ENCODE measurements at places on chromosomes 2 and 18.

- no peak for DNase-seq
- no peaks in the 10 kb centered on the region for H3K36me3 ChIP-seq
- no peak overlapping the region for H3K4me3 ChIP-seq
- no peaks in the 10 kb centered on the region for H3K4me1 ChIP-seq
- H3K27ac ChIP-seq, result no peak overlapping the region
Measured at GRCh38 chr2:122100756-122101155, 345.3 kb downstream of the TSN start.

GRCh38 chr2:179137200-179137759, 87.3 kb upstream of the CCDC141 start:
- no peaks in the 10 kb centered on the region for H3K27me3 ChIP-seq
- no peak for DNase-seq
- H3K4me3 ChIP-seq, result no peak overlapping the region
- no peaks in the 10 kb centered on the region for H3K4me1 ChIP-seq
- no peak overlapping the region for H3K27ac ChIP-seq

DNA sequence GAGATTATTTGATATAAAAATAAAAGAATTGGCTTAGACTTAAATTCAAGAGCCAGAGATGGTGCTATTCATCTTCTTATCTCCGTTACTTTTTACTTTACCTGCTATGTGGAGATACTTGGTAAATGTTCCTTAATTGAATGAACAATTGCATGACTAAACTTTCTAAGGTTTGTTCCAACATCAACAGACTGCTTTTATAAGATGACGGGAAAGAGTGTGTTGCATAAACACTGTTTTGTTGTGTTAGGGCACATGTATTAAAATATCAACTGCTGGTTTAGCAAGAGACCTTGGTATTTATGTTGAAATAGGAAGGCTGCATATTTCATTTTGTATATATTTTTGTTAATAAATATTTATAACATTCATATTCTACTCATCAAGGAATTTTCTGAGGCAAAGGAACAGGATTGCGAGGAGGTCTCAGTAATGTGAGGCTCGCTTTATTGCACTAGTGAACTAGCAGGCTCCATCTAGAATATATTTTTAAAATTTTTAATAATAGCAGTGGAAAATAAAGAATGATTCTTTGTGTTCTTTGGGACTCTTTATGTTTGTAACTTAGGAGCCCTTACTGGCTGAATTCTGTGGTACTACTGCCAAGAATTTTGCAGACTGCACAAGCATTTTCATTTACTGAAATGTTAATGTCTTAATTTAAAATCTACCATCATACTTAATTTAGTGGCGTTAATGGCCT, 10.7 kb upstream of the NFE2L2 start:
- H3K4me3 ChIP-seq, result no peak overlapping the region
- H3K27ac ChIP-seq, result no peak overlapping the region
- no peak for DNase-seq
- no peaks in the 10 kb centered on the region for H3K36me3 ChIP-seq
- H3K27me3 ChIP-seq, result no peaks in the 10 kb centered on the region

GRCh38 chr2:190698895-190699294, 50.0 kb downstream of the NAB1 start:
- peaks cover 10% of the 10 kb centered on the region for H3K4me1 ChIP-seq
- no peak overlapping the region for H3K27ac ChIP-seq
- H3K27me3 ChIP-seq, result peaks cover 10% of the 10 kb centered on the region
- DNase-seq, result no peak
- no peak overlapping the region for H3K4me3 ChIP-seq

DNA sequence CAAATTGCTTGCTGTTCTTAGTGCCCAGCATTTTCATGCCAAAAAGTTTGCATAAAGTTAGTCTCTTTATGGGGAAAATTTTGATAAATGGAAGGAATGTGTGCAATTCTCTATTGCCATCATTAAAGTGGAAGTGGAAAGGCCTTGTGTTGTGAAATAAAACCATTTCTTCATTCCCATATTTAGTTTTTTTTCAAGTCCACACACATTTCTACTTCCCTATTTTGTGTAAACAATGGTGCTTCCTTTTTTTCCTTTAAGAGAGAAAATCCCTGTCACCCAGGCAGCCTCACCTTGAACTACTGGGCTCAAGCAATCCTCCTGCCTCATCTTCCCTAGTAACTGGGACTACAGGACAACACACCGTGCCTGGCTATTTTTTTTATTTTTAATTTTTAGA, 42.3 kb upstream of the NCOA1 start:
- no peak for DNase-seq
- peaks cover 5% of the 10 kb centered on the region for H3K36me3 ChIP-seq
- H3K27me3 ChIP-seq, result peaks cover 11% of the 10 kb centered on the region
- no peak overlapping the region for H3K4me3 ChIP-seq
- peaks cover 2% of the 10 kb centered on the region for H3K4me1 ChIP-seq
- H3K27ac ChIP-seq, result no peak overlapping the region

- no peaks in the 10 kb centered on the region for H3K36me3 ChIP-seq
- no peak for DNase-seq
- H3K27me3 ChIP-seq, result peaks cover 38% of the 10 kb centered on the region
Measured at GRCh38 chr2:120432976-120433815, 87.3 kb downstream of the INHBB start.

- no peak overlapping the region for H3K4me3 ChIP-seq
- peaks cover 4% of the 10 kb centered on the region for H3K36me3 ChIP-seq
- no peak overlapping the region for H3K27ac ChIP-seq
- DNase-seq, result no peak
- no peaks in the 10 kb centered on the region for H3K27me3 ChIP-seq
Measured at GRCh38 chr2:9483107-9483506, 8.8 kb downstream of the IAH1 start.

GRCh38 chr2:108244667-108245414, 5.1 kb downstream of the SULT1C3 start:
- H3K36me3 ChIP-seq, result no peaks in the 10 kb centered on the region
- no peak overlapping the region for H3K27ac ChIP-seq
- H3K4me3 ChIP-seq, result no peak overlapping the region
- H3K4me1 ChIP-seq, result no peaks in the 10 kb centered on the region
- peaks cover 14% of the 10 kb centered on the region for H3K27me3 ChIP-seq

- peaks cover 26% of the 10 kb centered on the region for H3K27me3 ChIP-seq
- no peak overlapping the region for H3K4me3 ChIP-seq
- no peaks in the 10 kb centered on the region for H3K4me1 ChIP-seq
Measured at GRCh38 chr2:236981701-236982485, 103.8 kb upstream of the COPS8 start.
